ENCODE measurements at places on chromosomes 6 and 20.
A peak's percentile ranks its signal among the peaks of the same experiment; 100 is the strongest.

- no peak for DNase-seq
These were observed 108.5 kb upstream of the STMND1 start for GRCh38 chr6:16993396-16993795.

DNA sequence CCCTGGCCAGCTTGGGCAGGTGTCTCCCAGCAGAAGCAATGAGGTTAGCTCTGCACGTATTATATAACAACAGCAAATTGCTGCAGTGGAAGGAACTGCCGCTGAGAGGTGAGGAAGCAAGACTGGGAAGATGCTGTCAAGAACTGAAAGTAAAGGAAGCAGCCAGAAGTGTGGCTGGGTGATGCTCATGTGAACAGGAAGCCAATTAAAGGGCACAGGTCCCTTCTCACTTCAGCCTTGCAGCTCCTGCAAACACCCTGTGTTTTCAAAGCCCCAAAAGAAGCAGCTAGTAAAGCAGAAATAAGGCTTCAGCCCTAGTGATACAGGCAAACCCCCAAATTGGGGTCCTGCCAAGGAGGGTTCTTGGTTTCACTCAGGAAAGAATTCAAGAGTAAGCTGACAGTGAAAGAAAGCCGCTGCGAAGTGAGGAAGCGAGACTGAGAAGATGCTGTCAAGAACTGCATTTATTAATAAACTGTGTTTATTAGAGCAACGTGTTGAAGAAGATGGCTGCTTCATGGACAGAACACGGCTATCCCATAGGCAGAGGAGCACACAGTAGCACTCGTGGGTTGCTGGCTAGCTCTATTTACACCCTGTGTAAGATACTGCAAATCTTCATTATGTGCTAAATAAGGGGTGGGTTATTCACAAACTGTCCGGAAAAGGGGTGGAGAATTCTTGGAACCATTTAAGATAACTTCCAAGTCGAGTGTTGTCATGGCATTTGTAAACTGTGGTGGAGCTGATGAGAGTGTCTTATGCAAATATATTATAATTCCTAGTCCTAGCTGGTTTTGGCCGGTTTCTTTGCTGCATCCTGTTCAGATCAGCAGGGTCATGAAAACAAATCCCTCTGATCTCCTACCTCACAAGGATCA lies 152.2 kb downstream of the LINC00237 start:
- no peak for DNase-seq

- no peak for DNase-seq
These were observed 2.6 kb upstream of the VNN2 start for GRCh38 chr6:132760256-132760655.

GRCh38 chr6:14277405-14277930 lies 159.9 kb downstream of the CD83 start:
- DNase-seq, result peak; percentile 13

DNA sequence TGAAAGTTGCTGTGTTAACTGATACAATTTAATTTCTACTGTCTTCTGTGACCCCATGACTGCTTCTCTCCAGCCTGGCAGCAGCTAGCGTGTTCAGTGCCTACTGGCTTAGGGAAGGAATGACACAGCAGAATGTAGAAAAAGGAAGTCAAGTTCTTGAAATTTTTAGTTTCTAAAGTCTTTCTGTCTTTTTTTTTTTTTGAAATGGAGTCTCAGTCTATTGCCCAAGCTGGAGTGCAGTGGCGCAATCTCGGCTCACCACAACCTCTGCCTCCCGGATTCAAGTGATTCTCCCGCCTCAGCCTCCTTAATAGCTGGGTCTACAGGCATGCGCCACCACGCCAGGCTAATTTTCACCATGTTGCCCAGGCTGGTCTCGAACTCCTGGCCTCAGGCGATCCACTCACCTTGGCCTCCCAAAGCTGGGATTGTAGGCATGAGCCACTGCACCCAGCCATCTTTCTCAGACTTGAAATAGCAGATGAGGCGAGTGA lies 39.3 kb downstream of the PCNA start:
- DNase-seq, result peak; percentile 99

Data from inflammatory macrophage treated with lipopolysaccharide for 4 hours (primary cell).